ENCODE measurements at places on chromosomes 13 and 19.

GRCh38 chr13:109427148-109427547 lies 359.2 kb downstream of the IRS2 start:
- DNase-seq = no peak

- DNase-seq = no peak
Observed at GRCh38 chr13:30870049-30870884, 35.8 kb upstream of the MEDAG start.

- DNase-seq = no peak
Observed at GRCh38 chr13:105982219-105982930, 553.1 kb downstream of the EFNB2 start.

GRCh38 chr13:40671956-40672764 lies 5.7 kb upstream of the FOXO1 start:
- no peak for DNase-seq

- no peak for DNase-seq
Observed at GRCh38 chr19:48123907-48124651, 13.5 kb upstream of the PLA2G4C start.

- DNase-seq = no peak
Observed at GRCh38 chr13:45747071-45747470, 45.0 kb downstream of the CBY2 start.

DNA sequence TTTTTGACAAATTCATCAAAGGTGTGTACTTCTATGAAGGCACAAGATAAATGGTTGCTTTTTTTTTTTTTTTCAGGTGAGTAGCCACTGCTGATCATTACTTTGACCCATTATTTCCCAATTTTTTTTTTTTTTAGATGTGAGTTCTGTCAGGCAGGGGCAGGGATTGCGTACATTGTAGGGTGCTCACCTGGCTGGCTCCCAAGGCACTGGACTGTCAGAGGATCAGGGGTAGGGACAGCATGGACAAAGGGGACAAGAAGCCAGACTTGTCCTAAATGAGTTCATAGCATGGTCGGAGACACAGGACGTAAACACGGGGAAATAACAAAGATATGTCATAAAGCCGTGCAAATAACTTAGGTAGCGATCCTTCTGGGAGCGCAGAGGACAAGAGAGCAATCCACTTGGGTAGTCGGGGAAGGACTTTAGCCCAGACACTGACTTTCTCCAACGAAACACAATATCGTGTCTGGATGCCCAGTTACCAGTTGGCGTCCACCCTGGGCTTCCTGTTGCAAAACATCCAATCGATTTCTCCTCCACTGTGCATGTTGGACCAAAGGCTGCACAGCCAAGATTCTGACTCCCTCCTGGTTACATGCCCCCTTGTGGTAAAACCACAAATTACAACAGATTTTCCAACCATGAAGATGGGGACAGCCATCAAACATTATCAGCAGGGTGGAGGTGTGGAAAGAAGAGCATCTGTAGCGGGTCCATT lies 27.5 kb upstream of the KATNAL1 start:
- no peak for DNase-seq

DNA sequence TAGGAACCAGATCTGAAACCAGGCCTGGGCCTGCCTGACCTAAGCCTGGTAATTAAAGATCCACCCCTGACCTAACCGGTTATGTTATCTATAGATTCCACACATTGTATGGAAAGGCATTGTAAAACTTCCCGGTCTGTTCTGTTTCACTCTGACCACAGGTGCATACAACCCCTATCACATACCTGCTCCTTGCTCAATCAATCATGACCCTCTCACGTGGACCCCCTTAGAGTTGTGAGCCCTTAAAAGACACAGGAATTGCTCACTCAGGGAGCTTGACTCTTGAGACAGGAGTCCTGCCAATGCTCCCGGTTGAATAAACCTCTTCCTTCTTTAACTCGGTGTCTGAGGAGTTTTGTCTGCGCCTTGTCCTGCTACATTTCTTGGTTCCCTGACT lies 27.3 kb upstream of the ZNF562 start:
- no peak for DNase-seq

DNA sequence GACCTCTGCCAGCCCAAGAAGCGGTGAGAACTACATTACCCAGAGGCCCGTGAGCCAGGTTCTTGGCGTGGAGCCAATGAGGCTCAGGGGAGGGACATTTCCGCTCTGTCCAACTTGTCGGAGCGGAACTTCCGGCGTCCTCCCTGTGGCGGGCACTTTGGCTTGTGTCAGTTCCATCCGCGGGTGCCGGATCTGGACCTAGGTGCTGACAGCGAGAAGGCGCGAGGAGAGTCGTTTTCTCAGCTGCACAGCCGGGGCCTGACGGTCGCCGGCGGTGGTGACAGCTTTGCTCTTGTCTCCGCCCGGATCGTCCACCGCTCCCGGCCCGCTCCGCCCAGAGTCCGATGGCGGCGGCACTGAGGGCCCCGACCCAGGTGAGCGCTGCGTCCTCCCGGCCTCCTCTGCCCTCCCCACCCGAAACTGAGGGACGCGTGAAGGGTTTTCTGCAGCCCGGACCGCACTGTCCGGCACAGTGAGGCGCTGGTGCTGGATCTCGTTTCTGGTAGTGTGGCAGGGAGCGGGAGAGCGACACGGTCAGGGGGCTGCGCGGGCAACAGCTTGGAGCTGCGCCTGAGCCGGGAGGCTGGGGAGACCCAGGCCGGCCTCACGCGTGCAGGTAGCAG lies at the start of gene ZNF530:
TSS of gene ZNF530 (plus strand) at position 125 of the 623 bp plus-strand sequence. CDS start 4,461 bp downstream, outside the sequence.
- peak; percentile 62 for DNase-seq

DNA sequence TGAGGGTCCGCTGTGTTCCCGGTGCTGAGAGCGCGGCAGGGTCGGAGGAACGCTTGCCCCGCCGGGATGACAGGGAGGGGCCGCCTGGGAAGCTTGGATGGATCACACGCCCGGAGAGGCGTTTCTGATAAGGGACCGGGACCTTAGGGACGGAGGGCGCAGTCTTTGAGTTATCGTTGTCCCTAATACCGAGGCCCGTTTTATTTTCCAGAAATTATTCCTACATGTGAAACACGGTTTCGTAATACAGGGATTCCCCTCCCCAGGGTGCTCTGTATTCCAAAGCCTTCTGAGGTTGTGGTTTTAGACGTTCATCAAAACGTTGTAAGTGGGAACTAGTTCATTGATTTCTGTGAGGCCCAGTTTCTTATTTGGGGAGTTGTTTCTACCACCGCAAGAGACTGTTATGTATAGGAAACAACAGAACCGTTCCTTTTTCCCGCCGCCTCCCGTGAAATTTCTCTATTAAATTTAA lies 752 bp downstream of the PDCD5 start:
- DNase-seq = no peak

DNA sequence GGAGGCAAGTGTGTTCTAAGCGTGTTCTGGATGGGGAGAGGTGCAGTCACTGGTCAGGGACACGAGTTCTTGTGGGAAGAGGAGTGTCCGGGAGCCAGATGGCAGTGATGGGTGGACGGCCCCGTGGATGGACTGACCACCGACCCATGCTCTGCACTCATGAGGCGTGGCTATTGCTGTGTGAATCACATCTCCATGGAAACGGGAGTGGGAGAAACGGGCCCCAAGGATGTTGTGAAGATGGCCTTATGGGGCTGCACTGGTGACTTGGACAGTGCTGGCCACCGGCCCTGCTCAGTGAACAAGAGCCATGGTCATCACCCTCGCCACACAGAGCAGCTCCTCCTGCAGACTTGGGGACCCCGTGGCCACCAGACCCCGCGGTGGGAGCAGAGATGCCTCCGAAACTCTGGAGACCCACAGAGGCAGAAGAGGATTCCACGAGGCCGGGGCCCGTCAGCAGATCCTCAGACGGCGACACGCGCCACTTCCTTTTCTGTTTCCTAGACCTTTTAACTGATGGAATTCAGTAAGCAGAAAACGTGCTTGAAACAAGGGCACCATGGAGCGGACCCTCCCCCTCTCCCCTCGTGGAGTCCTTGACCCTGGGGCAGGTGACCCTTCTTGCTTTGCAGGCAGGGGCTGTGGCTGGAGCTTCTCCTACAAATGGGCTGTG lies 47.5 kb downstream of the GAS6 start:
- no peak for DNase-seq

DNA sequence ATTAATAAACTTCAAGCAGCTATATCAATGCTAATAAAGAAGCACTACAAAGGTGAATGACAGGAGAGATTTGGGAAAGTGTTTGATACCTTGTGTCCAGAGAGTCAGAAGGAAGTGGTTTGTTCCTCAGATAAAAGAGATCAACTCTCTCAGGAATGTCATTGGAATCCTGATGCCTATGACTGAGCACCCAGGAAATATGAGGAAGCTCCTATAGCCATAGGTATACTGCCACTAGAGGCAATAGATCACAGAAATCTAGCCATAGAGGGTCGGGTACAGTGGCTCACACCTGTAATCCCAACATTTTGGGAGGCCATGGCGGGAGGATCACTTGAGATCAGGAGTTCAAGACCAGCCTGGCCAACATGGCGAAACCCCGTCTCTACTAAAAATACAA lies 612.6 kb downstream of the DACH1 start:
- DNase-seq = no peak

GRCh38 chr19:3589439-3589838 lies 4.2 kb downstream of the GIPC3 start:
- no peak for DNase-seq

GRCh38 chr13:20826843-20827560 lies 53.2 kb upstream of the EEF1AKMT1 start:
- no peak for DNase-seq

DNA sequence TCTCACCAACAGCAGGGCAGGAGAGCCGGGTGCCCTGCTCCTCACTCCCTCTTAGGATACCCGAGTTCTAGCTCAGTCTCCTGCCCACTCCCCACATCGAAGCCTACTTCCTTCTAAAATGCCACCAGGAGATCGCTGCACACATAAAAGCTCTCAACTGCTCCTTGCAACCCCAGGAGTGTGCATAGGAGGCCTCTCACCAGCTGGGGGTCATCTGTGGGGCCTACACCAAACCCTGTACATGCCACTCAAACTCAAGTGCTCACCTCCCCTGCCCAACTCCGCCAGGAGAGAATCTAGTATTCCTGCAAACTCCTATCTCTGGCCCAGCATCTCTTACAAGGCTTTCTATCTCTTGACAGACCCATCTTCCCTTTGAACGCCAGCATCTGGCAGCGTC lies 2.8 kb downstream of the SGTA start:
- DNase-seq = no peak
